ENCODE measurements at places on chromosomes 12 and 14.

- no peak for DNase-seq
Observed at GRCh38 chr12:98845957-98846356, 200.9 kb downstream of the APAF1 start.

DNA sequence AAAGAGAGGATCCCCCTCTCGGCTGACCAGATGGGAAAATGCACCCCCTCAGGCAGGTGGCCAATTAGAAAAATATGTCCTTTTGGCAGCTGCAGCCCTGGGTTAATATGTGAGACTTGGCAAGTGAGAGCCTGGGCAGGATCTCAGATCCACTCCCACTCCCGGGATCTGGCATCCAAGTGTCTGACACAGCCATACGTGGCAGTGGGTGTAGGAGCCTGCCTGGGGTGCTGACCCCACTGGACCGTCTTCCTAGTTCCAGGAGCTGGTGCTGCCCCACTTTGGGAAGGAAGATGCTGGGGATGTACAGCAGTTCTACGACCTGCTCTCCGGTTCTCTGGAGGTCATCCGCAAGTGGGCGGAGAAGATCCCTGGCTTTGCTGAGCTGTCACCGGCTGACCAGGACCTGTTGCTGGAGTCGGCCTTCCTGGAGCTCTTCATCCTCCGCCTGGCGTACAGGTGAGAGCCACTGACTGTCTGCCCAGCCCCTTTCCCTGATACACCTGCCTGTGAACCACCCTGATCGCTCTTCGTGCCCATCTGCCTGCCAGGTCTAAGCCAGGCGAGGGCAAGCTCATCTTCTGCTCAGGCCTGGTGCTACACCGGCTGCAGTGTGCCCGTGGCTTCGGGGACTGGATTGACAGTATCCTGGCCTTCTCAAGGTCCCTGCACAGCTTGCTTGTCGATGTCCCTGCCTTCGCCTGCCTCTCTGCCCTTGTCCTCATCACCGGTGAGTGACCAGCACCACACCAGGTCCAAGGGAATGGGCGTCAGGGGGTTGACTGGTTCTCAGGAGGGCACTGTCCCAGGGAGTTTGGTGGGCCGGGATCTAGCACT is 5.8 kb downstream of the NR4A1 start:
- DNase-seq: no peak

GRCh38 chr12:8453021-8453513 is 2.7 kb upstream of the CLEC6A start:
- no peak for DNase-seq

DNA sequence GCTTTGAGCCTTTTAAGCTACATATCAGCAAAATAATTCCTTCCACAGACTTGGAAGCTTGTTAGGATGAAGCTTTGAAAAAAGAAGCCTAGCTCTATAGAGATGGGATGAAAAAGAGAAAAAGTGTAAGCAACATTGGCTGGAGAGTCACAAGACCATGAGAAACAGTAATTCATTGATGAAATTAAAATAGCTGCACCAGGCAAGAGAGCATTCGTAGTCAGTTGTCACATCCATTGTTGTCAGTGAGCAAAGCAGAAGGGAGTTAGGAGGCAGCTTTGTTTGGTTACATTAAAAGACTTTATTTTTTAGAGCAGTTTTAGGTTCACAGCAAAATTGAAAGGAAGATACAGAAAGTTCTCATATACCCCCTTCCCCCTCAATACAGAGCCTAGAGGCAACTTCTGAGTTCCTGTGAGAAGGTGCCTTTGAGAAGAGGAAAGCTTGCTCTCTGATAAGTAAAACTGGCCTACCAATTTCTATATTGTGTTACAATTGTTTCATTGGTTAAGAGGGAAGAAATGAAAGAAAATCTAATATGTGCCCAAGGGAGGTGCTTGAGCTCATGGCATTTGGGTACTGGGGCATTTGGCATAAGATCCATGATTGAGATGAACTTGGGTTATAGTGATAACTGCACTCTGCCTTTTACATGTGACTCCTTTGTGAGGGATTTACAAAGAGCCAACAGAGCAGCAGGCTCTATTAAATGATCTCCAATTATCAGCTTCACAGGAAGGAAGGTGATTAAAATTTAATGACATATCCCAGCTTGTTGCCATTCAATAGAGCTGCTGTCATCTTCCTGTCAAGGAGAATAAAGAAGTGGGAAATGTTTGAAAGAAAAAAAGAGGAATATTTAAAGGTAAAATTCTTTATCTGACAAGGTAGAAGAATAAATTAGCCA is 361.3 kb upstream of the TMTC1 start:
- DNase-seq: no peak

DNA sequence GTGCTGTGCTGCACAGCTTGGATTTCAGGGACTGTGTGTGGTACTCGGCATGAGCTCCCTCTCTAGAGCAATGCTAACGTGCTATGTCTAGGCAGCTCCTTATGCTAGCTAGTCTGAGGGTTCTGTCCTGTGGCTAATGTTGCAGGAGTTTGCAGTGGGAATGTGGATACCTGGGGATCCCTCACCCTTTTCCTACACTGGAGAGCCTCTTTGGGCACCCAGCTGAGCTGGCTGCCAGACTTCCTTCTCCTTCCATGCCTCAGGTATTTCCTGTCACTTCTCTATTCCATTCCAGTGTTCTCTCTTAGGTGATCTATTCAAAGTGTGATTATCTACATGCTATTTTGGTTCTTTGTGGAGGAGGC is 64.9 kb downstream of the FBXO33 start:
- no peak for DNase-seq

DNA sequence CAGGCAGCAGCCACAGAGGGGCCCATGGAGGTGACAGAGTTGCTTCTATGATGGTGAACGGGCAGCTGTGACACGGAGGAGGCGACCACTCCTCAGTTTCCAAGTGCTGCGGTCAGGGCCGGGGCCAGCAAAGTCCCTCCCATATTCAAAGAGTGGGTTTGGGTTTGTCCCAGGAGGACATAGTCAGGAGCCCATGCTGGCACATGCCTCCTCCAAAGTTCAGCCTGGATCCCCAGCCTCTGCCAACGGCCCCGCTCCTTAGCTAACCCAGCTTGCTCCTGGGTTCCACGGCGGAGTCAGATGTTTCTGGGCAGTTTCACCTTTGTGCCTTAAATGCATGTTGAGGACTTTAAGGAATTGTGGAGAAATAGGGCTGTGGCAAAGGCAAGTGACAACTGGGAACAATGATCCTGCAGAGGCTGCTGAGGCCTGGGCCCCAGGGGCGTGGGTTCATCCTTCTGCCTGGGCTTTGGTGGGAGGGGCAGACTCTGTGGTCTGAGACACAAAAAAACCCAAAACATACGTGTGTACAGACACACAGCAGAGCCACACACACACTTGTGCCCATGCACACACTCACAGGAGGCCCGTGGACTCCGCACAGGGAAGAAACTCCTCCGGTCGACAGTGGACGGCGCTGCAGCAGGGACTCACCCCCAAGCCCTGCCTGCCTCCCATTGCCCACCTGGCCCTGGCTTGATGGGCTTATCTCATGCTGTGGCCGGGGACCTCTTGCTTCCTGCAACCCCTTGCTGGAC is 399.4 kb downstream of the TMEM121 start:
- no peak for DNase-seq

DNA sequence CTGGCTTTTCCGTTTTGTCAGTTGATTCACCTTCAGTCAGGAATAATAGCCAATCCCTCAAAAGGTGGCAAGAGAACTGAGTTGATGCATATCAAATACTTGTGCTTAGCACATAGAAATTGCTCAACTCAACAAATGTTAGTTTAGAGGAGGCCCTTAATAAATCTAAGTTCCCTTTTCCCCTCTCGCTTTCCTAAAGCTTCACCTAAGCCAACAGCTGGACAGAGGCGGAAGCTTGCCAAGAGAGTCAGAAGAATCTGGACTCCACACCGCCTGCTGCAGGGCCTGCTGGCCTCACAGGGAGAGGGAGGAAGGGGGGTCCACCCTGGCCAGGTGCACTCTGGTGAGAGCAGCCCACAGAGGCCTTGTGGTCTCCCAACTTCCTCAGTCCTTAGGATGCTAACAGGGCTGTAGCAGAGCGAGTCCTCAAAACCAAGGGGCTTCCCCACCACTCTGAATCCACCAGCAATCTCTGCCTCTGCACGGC is 213.1 kb downstream of the CHST11 start:
- DNase-seq: no peak
